ENCODE measurements at places on chromosomes 2 and 18. TPM values are rescaled to one million over a fixed set of nuclear protein-coding genes. Genes with fewer than 3 reads are reported as not detected.

The CCBE1 gene
- total RNA-seq: 5.8 TPM

The PLB1 gene
- 2.0 TPM for total RNA-seq

The HOXD1 gene
- 0.28 TPM for total RNA-seq

The ZAP70 gene
- not detected for total RNA-seq

The NAT8 gene
- not detected for total RNA-seq

The UGT1A5 gene
- not detected for total RNA-seq

The LIMS4 gene
- 0.59 TPM for total RNA-seq

The GALNT13 gene
- 12.6 TPM for total RNA-seq

The ST6GAL2 gene
- 19.0 TPM for total RNA-seq

The FBXO15 gene
- 1.6 TPM for total RNA-seq

All from A549 treated with DMSO at 1 μM for 4 hours (cell line).